ENCODE measurements at places on chromosomes 3 and 15. TPM values are rescaled to one million over a fixed set of nuclear protein-coding genes. Genes with fewer than 3 reads are reported as not detected.

The AADAC gene
- 1.5 TPM for total RNA-seq

DNA sequence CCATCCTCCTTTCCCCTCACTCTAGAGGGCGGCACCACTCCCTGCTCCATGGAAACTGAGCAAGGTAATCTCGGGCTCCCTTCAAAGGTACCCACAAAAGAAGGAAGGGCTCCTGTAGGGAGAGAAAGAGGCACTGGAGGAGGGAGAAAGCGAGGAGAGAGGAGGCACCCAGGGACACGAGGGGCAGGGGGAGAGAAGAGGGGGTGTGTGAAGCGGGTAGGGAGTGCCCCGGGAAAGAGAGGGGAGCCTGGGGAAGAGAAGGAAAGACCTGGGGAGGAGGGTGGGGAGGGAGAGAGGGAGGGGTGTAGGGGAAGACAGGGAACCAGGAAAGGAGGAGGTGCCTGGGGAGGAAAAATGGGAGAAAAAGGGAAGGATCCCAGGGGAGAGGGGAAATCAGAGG lies 523 bp downstream of the VILL start:
- no peak for DNase-seq

- DNase-seq = no peak
Measured at GRCh38 chr3:180402471-180403073, 199.4 kb upstream of the TTC14 start.

DNA sequence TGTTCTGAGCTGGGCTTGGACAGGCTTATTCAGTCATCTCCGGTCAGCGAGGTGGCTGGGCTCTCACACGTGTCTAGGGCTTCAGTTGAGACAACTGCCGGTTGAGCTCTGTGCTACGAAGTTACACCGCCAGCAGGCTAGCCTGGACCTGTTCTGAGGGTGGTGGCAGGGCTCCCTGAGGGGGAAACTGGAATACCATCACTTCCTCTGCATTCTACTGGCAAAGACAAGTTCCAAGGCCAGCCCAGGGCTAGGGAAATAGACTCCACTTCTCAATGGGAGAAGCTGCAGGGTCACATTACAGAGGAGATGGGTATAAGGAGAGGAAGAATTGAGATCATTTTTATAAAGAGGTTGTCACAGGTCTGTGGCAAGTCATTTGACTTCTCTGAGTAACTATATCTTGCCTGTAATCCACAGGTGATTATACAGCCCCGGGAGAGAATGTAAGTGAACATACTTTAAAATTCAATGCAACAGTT lies 106.8 kb upstream of the IL12A start:
- DNase-seq = no peak

The FOXL2NB gene
- not detected for total RNA-seq

DNA sequence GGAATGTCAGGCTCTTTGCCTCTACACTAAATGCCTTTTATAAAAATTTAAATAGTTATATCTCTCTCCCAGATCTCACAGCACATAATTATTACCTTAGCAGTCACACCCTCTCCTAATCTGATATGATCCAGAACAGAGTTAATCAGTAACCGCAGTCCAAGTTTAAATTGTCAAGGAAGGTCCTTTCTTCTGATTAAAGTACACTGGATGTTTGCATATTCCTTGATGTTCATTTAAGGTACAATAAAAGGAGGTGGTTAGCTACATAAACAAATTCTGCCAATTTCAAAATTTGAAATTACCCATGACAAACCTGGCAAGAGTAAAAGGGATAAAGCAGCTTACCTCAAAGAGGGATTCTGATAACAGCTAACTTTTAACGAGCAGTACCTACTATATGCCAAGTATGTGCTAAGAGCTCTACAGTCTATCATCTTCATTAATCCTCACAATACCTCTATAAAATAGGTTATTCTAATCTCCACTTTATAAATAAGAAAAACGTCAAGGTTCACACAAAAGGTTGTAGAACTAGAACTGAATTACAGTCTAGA lies 4.3 kb downstream of the GOLIM4 start:
- DNase-seq = peak; percentile 17

DNA sequence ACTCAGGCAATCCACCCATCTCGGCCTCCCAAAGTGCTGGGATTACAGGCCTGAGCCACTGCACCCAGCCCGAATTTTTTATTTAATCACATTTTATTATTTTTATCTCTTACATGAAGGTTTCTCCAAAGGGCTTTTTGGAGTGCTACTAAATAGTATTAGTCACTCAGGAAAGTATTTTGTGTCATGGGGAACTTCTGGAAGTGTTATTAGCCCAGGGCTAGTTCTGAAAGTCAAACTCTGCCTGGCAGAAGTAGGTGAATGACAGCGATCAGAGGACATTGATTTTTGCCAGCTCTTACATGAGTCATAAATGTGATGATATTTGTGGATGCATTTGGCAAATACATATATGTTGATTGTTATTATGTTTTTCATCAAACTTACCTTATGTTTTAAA lies 48.7 kb downstream of the ZPLD1 start:
- DNase-seq = no peak

- DNase-seq = no peak
Measured at GRCh38 chr15:52191207-52191606, at the start of gene GNB5. TSS of gene GNB5 (minus strand) at chr15:52191392. CDS start at chr15:52184676, 6,716 bp downstream.

DNA sequence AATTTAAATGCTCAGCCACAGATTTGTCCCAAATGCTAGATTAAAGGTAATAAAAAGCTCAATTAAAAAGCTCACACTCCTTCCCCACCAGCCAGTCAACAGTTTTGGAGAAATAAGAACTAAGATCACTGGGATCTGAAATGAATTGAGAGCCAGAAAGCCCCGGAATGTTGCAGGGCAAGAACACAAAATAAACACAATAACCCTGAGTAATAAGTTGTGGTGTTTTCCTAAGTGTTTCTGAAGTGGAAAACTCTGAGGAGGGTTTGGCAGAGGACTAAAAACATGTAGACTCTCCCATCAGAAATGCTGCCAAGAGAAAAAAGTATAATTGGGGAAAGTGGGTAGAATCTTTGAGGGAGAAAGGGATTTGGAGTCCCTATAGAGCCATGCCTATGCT lies 127.8 kb downstream of the ABI3BP start:
- DNase-seq = no peak

The FAM174B gene
- 2.1 TPM for total RNA-seq

- no peak for DNase-seq
Measured at GRCh38 chr3:53227993-53228885, 27.6 kb downstream of the TKT start.

GRCh38 chr15:39642011-39642640 lies 61.2 kb downstream of the THBS1 start:
- no peak for DNase-seq

GRCh38 chr3:171895900-171896299 lies 52.8 kb downstream of the TMEM212 start:
- no peak for DNase-seq

- no peak for DNase-seq
Measured at GRCh38 chr3:196660381-196661166, 21.1 kb downstream of the NRROS start.

DNA sequence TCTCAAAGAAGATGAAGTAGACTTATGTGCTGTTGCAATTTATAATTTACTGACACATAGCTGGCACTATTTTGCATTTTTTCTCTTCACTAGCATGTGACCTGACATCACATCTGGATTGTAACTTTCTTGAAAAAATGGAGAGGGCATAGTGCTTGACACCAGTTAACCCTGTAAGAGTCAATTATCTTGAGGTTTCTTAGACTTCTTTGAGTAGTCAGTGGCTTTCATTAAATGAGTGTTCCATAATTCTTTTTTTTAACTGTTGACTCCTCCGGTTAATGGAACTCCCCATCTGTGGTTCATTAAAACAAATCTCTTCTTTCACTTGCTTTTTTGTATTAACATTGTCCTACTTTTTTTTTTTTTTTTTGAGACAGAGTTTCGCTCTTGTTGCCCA lies 16.9 kb upstream of the PRKCI start:
- DNase-seq = no peak

The SV2B gene
- total RNA-seq = not detected

- DNase-seq = no peak
Measured at GRCh38 chr3:42477696-42478095, 24.7 kb upstream of the VIPR1 start.

Measured in HepG2 (cell line).